SIG-M5 (cell line): ENCODE measurements at places on chromosomes 4 and X.
A peak's percentile ranks its signal among the peaks of the same experiment; 100 is the strongest.

DNA sequence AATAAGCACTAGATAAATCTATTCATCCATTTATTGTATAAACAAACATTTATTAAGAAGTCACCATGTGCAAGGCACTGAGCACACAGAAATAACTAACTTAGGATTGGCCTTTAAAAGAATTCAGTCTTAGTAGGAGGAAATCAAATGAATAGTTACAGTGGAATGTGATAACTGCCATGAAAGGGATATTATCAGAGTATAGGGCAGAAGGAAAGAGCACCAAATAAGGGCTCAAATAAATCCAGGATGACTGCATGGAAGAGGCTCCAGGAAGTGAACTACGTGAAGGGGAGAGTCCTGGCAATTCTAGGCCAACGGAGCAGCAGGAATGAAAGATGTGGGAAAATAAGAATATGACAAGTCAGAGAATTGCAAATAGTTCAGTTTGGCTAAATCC, 406.0 kb downstream of the INPP4B start:
- no peak for DNase-seq

DNA sequence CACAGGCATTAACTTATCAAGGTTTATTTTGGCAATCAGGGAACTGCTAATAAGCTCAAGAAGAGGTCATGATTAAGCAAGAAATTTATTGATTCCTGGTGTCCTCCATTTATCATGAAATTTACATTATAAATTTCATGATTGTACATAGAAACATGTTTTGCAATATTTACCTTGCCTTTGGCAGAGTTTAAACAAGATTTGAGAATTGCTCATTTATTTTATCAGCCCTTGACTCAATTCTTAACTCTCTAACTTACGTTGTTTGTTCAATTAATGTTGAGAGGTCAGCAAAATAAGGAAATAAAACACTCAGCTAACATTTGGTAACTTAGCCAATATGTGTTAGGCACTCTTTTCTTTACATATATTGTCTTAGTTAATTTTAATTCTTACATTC, 286.6 kb downstream of the SLC7A11 start:
- no peak for DNase-seq

DNA sequence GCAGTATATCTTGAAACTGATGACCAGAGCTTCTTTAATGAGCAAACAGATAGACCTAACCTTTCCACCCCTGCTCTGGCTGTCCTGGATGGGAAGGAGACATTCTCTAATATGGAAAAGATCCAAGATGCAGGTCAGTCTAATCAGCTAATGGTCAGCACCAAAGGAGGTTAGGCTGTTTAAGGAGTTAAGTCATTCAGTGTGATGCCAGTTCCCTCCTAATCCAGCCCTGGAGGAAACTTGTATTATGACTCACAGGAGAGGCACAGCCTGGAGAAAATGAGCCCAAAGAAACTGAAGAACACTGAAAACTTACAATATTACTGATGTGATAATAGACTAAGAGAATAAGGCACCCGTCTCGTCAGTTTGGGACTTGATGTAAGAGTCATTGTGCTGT, 323.0 kb downstream of the HNRNPD start:
- no peak for DNase-seq

DNA sequence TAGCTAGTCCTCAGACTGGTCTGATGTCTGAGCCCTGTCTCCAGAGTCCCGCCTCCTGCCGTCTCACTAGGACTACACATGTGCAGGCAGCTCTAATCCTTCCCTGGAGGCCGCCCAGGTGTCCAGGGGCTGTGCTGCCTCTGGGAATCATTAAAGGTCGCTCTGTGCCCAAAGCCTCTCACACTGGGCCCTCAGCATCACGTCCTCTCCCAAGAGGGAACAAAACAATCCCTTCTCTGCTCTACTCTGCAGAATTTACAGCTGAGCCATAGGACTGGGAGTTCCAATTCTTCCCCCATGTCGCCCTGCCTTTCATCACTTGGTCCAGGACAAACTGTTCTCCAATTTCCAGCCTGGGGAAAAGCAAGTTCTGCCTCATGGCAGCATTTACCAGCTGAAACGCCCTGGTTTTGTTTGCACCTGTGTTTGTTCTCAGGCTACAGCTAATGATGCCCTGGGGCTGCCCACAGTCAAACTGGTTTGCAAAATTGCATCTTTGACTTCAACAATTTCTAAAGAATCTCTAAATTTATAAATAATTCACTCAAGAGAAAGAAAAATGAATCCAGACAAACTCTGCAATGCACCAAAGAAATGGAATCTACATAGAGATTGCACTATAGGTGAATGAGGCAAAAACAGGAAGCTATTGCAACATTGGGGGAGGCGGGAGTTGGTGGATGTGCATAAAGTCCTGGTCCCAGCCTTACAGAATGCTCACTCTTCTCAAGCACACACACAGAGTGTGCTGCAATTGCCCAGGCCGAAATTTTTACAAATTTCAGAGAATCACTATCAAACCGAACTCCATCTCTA, 7.2 kb upstream of the MRFAP1 start:
- peak; percentile 58 for DNase-seq

DNA sequence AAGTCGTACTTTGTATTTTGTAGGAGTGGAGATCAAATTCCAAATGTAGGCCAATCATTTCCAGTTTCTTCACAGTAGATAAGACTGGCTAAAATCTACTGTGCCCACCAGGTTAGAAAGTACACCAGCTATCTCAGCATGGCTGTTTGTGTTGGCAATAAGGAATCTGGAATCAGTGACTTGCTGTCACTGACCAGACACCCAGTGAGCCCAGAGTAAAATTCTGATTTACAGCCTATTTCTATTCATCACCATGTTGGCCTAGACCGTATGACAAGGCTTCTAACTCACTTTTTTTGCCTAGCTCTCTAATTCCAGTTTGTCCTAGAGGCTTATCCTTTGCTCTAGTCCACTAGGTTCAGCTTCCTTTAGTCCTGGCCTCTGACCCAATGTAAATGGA, 25.4 kb downstream of the SMIM43 start:
- no peak for DNase-seq

GRCh38 chr4:140158365-140159030, 4.5 kb upstream of the MAML3 start:
- no peak for DNase-seq

- DNase-seq = no peak
Observed at GRCh38 chr4:26368685-26369084, 47.9 kb downstream of the RBPJ start.

- no peak for DNase-seq
Observed at GRCh38 chrX:132216283-132216682, 3.0 kb downstream of the RAP2C start.

GRCh38 chr4:73508651-73509050, 27.1 kb downstream of the AFM start:
- no peak for DNase-seq

GRCh38 chr4:53619431-53619830, 28.1 kb upstream of the LNX1 start:
- DNase-seq = no peak

DNA sequence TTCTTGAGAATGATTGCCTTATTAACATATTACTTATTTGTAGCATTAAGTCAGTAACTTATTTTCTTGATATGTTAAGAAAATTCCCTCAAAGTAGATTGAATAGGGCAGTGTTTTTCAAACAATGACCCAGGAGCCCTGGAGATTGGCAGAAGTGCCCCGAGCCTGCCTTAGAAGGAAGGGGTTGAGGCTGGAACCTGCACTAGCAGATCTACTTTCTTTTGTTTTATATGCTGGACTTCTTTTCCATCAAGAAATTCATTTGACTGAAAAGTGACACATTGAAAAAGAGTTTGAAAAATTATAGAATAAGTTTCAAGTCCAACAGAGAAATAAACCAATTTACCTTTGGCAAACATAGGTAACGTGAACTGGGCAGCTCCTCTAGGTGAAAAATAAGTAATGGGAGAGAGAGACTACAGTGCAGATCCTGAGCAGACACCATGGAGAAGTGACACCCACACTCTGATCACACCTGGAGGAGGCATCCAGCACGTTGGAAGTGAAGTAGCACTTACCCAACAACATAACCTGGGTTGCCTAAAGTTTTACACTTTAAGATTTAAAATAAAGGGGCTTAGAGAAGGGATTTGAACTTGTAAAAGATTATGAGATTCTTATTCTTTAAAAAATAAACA, 18.6 kb downstream of the ARSJ start:
- no peak for DNase-seq

DNA sequence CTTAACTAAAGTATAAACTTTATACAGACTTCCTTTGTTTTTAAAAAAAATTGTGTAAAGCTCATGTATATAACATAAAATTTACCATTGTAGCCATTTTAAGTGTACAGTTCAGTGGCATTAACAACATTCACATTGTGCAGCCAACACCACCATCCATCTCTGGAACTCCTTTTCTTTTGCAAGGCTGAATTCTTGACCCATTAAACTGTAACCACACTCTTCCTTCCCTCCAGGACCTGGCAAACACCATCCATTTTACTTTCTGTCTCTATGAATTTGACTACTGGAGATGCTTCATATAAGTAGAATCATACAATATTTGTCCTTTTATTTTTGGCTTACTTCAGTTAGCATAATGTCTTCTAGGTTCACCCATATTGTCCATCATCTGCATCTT, 104.7 kb downstream of the RASL11B start:
- DNase-seq = no peak

GRCh38 chr4:147340111-147340510, 140.8 kb upstream of the EDNRA start:
- no peak for DNase-seq

GRCh38 chr4:168885400-168885799, 124.7 kb downstream of the CBR4 start:
- no peak for DNase-seq

DNA sequence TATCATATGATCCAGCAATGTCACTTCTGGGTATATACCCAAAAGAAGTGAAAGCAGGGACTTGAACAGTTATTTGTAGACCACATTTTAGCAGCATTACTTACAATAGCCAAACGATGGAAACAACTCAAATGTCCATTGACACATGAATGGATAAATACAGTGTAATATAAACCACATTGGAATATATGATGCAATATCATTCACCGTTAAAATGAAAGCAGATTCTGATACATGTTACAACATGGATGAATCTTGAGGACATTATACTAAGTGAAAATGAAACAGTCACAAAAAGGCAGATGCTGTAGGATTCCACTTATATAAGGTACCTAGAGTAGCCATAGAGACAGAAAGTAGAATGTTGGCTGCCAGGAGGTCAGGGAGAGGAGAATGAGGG, 130.5 kb upstream of the SMAD1 start:
- DNase-seq = no peak

- DNase-seq = no peak
Observed at GRCh38 chr4:43835869-43836268, 612.7 kb downstream of the KCTD8 start.

GRCh38 chr4:21649391-21650090, 299.0 kb downstream of the KCNIP4 start:
- DNase-seq = no peak

DNA sequence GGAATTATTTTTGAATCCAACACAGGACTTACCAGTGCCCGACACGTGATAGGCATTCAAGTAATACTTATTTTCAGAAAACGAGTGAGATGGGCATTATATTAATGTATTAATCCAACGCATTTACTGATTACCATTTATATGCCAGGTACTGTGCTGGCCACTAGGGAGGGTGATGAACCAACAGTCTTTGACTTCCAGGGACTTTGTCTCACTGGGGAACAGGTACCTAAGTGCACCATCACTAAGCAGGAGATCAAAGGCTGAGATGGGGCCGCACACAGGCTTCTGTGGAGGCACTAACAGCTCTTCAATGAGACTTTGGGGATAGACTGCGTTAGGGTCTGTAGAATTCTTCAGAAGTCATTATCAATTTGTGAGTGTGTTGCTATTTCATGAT, 5.7 kb upstream of the TADA2B start:
- DNase-seq = no peak

DNA sequence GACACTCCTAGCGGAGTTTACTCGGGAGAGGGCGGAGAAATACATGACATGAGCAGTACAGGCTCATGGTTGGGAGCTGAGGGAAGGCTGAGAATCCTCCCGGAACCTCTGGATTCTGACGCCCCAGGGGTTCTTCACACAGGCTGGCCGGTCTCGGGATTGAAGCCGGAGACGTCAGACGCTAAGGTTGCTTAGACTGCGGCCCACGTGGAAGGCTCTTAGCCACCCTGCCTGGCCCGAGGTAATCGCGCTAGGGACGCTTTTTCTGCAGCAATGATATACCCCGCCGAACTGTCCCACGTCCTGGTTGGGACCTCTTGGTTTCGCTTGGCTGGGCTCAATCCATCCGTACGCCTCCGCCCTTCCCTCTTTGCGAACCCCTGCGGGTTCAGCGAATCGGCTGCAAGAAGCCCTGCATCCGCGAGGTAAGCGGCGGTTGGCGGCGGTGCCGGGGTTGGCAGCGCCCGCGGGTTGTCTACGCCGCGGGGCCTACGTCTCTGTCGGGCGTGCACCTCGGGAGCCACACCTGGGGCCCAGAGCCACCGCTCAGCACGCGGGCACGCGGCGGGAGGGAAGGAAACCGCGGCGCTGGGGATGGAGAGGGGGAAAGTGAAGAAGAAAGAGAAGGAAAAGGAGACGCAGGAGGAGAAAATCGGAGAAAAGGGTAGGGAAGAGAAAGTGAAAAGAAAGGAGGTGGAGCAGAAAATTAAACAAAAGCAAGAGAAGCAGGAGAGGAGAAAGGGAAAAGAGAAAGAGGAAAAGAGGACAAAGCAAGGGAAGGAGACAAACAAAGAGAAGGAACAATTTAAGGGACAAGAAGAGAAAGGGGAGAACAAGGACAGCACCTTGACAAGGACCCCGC, at the start of gene ARL9:
ARL9 (plus strand) TSS at position 523 of the 862 bp plus-strand sequence; CDS start at position 595, 72 bp downstream.
- DNase-seq = no peak

DNA sequence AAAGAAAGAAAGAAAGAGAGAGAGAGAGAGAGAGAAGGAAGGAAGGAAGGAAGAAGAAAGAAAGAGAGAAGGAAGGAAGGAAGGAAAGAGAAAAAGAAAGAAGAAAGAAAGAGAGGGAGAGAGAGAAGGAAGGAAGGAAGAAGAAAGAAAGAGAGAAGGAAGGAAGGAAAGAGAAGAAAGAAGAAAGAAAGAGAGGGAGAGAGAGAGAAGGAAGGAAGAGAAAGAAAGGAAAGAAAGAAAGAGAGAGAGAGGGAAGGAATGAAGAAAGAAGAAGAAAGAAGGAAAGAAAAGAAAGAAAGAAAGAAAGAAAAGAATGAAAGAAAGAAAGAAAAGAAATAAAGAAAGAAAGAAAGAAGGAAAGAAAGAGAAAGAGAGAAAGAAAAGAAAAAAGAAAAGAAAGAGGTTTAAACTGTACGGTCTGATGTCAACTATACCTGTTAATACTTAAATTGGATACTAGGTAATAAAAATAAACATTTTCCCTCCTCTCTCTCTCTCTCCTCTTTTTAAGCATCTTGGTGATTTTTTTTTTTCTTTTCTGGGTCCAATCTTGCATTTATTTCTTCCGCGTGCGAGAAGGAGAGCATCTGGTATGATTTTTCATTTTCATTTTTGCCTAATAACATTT, 93.8 kb downstream of the CRLF2 start:
- DNase-seq = no peak

DNA sequence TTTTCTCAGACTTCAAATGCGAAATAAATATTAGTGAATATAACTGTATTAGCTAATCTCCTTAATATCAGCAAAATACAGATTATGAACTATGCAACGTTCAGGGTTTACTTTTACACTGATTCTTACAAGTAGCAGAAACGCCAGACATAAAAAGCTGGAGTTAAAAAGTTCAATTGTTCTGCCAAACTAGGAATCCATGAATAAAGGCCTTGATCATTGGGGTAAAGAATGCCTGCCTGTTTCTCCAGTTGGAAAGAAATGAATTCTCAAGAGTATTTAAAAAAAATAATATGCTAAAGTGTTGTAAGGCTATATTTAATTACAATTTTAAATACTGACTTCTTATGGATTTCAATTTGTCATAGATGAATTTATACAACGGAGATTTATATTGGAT, 612.2 kb downstream of the DMD start:
- no peak for DNase-seq
